ENCODE measurements at places on chromosomes 5 and 9.

- no peak for DNase-seq
These were observed 2.3 kb downstream of the NTRK2 start for GRCh38 chr9:84671586-84672521.

GRCh38 chr9:134570711-134571325 is 70.8 kb upstream of the COL5A1 start:
- DNase-seq = peak; percentile 73

- DNase-seq = no peak
These were observed 3.1 kb downstream of the FAM163B start for GRCh38 chr9:133605856-133606707.

DNA sequence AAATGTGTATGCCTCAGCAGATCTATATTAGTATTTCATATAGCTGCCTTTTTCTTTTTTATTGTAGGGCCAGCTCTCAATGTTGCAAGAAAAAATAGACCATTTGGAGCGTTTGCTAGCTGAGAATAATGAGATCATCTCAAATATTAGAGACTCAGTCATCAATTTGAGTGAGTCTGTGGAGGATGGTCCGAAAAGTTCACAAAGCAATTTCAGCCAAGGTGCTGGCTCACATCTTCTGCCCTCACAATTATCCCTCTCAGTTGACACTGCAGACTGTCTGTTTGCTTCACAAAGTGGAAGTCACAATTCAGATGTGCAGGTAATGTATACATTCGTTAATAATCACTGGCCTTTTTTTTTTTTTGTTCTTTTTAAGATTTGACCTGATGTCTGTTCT is 23.7 kb downstream of the MAN2A1 start:
- no peak for DNase-seq

DNA sequence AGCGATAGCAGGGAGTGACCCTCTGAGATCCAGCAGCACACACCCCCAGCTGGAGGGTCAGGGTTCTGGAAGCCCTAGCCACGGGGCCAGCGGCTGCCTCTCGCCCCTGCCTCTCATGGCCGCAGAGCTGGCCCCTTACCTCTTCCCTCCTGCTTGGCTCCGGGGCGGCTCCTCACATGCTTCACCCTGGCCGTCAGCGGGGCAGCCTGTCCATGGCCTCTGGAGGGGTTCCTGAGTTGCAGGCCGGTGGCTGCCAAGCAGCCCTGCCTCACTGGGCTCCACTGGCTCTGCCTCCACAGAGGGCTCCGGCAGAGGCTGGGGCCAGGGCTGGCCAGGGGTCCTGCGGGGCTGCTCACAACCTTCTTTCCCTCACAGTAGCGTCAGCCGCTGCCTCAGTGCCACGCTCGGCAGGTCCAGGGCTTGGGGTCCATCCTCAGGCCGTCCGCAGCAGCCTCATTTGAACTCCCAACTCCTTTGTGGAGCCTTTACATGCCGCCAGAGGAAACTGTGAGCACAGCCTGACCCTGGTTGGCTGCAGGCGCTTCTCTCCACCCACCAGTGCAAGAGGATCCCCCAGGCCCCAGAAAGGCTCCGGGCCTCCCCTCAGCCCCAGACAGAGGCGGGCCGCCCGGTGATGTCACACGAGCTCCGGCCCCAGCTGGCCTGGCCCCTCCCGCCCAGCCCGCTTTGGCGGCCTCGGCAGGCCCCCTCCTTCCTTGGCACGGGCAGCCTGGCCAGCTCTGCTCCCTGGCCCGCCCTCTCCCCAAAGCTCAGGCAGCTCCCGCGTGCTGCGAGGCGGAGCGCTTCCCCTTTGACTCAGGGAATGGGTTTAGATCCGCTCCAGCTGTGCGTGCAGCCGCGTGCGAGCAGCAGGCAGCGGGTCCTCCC is at the start of gene ANGPTL2:
Gene ANGPTL2, minus strand, starts transcription at position 460 of the 888 bp plus-strand sequence. CDS start 13,904 bp downstream, outside the sequence.
- peak; percentile 95 for DNase-seq

DNA sequence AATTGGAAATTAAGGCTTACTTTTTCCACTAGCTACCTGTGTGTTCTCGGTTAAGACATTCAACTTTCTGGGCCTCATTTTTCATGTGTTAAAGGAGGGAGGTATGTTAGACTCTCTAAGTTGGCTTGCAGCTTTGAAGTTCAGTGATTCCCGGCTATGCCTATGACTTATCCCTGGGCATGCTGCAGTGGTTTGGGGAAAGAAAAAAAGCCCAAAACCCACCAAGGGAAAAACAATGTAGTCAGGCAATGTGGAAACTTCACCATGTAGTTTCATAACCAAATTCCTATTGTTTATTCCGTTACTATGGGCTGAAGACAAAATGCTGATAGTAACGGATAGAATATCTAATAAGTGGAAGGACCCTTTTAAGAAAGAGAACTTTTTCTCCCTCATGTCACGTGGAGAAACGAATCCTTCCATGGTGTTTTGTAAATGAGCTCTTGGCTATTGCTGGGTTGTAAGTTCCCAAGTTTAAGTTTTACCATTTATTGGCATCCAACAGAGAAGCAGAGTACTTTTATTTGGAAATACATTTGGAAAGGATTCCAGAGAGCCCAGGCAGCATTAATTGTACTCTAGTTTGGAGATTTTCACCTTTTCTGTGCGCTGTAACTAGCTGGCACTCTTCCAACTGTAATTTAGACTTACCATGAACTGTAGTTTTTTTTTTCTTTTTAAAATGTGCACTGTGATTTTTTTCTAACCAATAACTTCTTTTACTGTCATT is 84.9 kb upstream of the MPDZ start:
- DNase-seq = no peak

- no peak for DNase-seq
These were observed 716 bp upstream of the OTULIN start for GRCh38 chr5:14663734-14664269.

DNA sequence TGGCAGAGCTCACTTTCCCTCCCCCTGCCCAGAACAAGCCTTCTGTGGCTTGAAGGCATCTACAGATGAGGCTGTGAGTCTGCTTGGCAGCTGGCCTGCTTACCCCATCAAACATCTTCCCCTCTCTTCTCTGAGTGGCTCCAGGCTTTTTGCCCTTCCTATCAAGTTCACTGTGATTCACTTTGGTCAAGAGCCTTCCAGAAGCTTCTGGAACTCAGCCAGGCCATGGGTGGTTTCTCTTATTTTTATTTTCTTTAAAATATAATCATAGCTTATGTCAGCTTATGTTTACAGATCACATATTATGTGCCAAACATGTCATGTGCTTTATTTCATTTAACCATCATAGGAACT is 267.0 kb downstream of the SEC61B start:
- no peak for DNase-seq

- no peak for DNase-seq
These were observed 154.9 kb downstream of the ZNF608 start for GRCh38 chr5:124591583-124591982.

GRCh38 chr5:61802456-61802855 is 470.4 kb downstream of the ZSWIM6 start:
- DNase-seq = no peak

- DNase-seq = no peak
These were observed 11.9 kb upstream of the C5orf46 start for GRCh38 chr5:147918101-147918685.

- DNase-seq = no peak
These were observed 171.9 kb upstream of the GDNF start for GRCh38 chr5:38011668-38012188.

DNA sequence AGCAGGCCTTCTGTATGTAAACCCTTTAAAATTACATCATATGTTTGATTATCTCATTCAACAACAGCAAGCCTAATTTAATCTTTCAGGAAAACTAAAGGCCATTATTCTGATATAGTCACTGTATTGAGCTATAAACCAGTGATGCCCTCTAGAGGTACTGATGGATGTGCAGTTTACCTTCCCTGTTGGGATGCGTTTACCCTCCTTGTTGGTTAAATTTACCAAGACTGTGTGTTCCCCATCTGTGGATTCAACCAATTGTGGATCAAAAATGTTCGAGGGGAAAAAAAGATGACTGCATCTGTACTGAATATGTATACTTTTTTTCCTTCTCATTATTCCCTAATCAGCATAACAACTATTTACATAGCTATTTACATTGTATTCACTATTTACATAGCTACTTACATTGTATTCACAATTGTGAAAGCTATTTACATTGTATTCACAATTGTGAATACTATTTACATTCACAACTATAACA is 3.7 kb upstream of the BAAT start:
- no peak for DNase-seq

DNA sequence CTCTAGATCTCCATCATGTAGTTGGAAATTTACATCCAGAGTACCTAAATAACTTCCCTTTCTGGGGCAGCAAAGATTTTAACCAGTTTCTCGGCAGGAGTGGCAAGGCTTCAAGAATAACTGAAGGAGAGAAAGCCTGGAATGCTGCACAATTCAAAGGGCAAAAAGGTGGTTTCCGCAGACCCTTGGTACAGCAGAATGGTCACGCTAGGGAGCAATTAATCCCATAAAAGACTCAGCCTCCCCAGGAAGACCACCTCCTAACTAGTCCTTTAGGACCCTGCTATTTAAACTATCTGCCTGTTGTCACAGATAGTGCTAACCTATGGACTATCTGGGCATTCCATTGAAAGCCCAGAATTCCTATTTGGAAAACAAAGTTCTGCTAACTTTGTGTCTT is 3.6 kb downstream of the HTR1A start:
- DNase-seq = no peak

DNA sequence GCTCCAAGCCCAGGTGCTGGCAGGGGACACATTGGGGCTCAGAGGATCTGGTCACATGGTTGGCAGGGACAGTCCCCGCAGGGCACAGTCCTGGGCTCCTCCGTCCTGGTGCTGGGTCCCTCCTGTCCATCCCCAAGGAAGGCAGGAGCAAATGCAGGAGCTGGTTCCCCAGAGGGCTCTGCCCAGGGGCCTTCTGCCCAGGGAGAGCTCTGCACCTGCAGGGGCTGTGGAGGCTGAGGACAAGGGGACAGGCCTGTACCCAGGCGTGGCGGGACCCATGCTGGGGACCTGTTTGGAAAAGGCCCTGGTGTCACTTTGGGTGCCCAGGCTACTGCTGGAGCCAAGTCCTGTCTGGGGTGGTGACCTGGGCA is 7.2 kb downstream of the SPATA31E1 start:
- DNase-seq = no peak

- DNase-seq = no peak
These were observed 95.0 kb downstream of the APBA1 start for GRCh38 chr9:69577123-69577522.

GRCh38 chr5:81898403-81898802 is 73.4 kb upstream of the ATG10 start:
- no peak for DNase-seq

- DNase-seq = no peak
These were observed 16.6 kb downstream of the WWC1 start for GRCh38 chr5:168307925-168308584.

DNA sequence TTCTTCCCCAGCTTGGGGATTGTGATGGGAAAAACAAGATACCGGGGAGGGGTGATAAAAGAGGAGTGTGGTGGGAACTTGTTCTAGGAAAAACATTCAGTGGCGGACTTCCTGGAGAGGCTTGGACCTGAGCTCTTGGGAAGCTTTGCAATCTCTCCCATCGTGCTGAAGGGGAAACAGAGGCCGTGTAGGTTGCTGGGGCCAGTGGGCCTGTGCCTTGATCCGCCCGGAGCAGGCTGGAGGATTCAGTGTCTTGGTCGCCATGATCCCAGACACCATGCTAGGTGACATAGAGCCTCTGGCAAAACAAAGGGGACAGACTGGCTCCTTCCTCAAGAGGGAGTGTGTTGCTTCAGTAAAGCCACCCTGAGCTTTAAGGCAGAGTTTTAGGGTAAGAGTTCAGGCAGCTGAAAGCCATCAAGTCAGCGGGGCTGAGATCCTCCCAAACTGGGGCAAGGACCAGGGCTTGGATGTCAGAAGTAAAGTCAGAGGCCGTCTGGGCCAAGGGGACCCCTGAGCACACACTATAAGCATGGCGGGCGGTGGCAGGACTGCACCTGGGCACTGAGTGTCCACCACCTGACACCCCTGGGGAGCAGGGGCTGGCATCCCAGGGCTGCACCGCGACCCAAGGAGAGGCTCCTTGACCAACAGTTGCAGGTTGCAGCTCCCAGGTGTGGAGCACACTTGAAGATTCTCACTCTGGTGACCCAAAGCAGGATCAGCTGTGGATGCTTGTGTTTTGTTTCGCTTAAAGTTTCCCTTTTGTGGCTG is 44.7 kb downstream of the TRIP13 start:
- DNase-seq = peak; percentile 48

DNA sequence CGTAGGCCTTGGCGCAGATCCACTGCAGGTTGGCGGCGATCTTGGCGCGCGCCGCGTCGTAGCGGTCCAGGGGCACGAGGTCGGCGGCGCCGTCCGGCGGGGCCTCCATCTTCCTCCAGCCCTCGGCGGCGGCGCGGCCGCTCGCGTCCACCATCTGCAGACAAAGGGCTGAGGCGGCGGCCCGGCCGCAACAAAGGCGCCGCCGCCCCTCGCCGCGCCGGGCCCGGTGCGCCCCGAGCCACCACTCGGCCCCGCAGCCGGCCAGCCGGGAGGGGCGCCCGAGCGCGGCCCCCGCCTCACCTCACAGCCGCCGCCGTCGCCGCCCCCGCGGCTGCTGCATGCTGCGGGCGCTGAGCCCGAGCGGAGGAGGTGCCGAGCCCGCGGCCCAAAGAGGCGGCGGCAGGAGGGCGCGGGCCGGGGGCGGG is 328 bp downstream of the CAMSAP1 start:
- DNase-seq = no peak

GRCh38 chr5:120260651-120261050 is 203.4 kb upstream of the PRR16 start:
- DNase-seq = no peak

GRCh38 chr5:109199799-109200620 is 209.8 kb downstream of the PJA2 start:
- no peak for DNase-seq

GRCh38 chr5:75040973-75041372 is 11.4 kb downstream of the GCNT4 start:
- no peak for DNase-seq

GRCh38 chr5:126552614-126553013 is 42.4 kb downstream of the ALDH7A1 start:
- DNase-seq = no peak

DNA sequence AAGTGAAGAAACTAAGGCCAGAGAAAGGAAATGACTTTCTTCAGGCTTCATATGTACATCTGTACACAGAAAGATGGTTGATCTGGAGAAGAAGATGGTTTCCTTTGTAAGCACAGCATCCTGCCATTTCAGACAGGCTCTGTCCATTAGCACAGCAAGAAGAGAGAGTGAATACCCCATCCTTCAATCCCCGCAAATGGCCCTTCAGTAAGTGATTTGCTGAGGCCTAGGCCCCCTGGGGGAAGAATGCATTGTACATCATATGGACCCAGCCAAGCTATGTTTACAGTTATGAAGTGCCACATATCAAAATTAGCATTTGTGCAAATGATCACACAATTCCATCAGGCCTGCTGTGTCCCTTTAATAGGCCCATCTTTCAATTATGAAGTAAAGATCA is 657.4 kb downstream of the BRINP1 start:
- no peak for DNase-seq

- DNase-seq = no peak
These were observed 32.2 kb downstream of the PDE6A start for GRCh38 chr5:149912226-149912871.
